ENCODE measurements at places on chromosomes 12 and 14. TPM values are rescaled to one million over a fixed set of nuclear protein-coding genes. Genes with fewer than 3 reads are reported as not detected.

AMN gene
- total RNA-seq, result 23.5 TPM

- no peak for DNase-seq
These were observed 181.5 kb upstream of the PRKD1 start for GRCh38 chr14:30108975-30109700.

CLECL1 gene
- total RNA-seq, result 1.1 TPM

DNA sequence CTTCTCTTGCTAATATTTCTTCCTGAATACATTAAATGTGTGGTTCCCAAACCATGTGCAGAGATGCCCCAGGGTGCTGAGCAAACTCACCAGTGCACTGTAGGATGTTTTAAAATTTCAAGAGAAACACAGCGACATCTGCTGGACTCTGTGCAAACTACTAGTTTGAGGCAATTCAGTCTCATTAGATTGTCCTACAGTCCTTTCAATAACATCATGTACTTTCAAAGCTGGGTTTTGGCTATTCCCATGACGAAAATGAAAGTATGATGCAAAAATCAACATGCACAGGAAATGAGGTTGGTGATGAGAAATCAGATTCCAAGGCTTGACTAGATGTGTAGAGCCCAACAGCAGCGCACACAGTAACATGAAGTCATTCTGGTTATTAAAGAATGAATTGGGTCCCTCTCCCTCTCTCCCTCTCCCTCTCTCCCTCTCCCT, 66.3 kb downstream of the CLIP1 start:
- no peak for DNase-seq

DNA sequence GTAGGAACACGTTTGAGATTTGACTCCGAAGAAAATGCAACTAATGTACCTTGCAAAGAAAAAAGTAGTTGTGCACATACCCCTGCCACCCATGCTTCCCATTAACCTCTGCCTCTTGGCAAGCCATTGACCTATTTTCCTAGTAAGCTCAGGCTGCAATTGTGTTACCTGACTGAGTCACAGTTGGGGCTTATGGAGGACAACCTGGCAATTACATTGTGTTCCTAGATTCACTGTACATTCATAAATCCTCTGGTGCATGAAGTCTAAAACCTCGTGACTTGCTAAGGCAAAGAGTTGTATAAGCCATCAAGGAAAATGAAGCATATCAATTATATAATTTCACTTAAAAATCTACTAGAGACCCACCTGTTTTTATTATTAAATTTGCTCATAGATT, 62.0 kb upstream of the DUSP6 start:
- no peak for DNase-seq

MYF6 gene
- not detected for total RNA-seq

AGAP2 gene
- 0.88 TPM for total RNA-seq

Measured in esophagus squamous epithelium (tissue), 5 donors.